ENCODE measurements at places on chromosomes 11 and 22. TPM values are rescaled to one million over a fixed set of nuclear protein-coding genes. Genes with fewer than 3 reads are reported as not detected.

Gene OR4D5
- not detected for total RNA-seq

Gene IGLL1
- total RNA-seq: not detected

Gene HPX
- 0.56 TPM for total RNA-seq

DNA sequence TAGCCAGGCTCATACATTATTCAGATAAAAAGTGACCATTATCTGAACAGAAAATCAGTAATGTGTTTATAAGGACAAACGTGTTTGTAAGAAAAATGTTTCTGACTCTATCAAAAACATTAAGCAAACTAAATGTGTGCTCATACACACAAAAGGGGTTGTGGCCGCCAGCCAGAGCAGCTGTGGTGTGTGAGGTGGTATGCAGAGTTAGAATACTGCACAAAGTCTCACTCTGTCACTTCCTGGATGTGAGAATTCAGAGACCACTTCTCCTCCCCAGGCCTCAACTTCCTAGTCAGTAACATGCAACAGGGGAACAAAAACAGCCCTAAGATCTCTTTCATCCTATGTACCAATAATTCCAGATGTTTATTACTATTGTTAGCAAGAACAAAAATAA lies 9.4 kb downstream of the OR5B21 start:
- no peak for DNase-seq

- no peak for DNase-seq
Observed at GRCh38 chr22:50610581-50610980, 10.0 kb downstream of the MAPK8IP2 start.

GRCh38 chr11:133015457-133015856 lies 516.8 kb downstream of the OPCML start:
- DNase-seq: no peak

GRCh38 chr11:49221112-49221511 lies 12.7 kb upstream of the FOLH1 start:
- no peak for DNase-seq
